Stimulated activated CD4-positive, alpha-beta T cell treated with anti-CD3 and anti-CD28 coated beads, Interleukin-4, amount 100 ng/mL, for 48 hours (primary cell): ENCODE measurements at places on chromosomes 16 and 17.
A peak's percentile ranks its signal among the peaks of the same experiment; 100 is the strongest.

DNA sequence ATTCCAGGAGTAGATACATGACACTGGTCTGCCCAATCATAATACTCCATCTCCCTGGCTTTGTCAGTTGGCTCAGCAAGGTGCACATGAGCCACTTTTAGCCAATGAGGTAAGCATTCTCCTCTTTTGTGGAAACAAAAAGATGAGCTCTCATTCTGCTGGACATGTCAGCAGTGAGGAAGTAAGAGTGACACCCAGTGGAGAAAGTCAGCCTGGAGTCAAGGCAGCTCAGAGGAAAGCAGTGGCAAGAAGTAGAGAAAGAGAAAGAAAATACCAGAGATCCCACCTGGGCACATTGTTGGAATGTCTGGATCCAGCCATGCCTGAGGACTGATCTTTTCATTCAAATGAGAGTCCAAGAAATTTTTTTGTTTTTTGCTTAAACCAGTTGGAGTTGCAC lies 496.9 kb upstream of the C16orf82 start:
- no peak for DNase-seq

GRCh38 chr17:64491034-64491860 lies 5.6 kb downstream of the POLG2 start:
- DNase-seq, result peak; percentile 45

GRCh38 chr17:80468242-80468641 lies 8.2 kb downstream of the NPTX1 start:
- no peak for DNase-seq

- no peak for DNase-seq
Observed at GRCh38 chr17:13557077-13557476, 44.7 kb downstream of the HS3ST3A1 start.

- DNase-seq, result no peak
Observed at GRCh38 chr17:14513835-14514234, 213.0 kb downstream of the HS3ST3B1 start.

GRCh38 chr17:77726549-77727006 lies 231.9 kb upstream of the TNRC6C start:
- no peak for DNase-seq
